ENCODE measurements at places on chromosomes 4 and X. TPM values are rescaled to one million over a fixed set of nuclear protein-coding genes. Genes with fewer than 3 reads are reported as not detected.

Gene TFE3
- total RNA-seq: 36.2 TPM

DNA sequence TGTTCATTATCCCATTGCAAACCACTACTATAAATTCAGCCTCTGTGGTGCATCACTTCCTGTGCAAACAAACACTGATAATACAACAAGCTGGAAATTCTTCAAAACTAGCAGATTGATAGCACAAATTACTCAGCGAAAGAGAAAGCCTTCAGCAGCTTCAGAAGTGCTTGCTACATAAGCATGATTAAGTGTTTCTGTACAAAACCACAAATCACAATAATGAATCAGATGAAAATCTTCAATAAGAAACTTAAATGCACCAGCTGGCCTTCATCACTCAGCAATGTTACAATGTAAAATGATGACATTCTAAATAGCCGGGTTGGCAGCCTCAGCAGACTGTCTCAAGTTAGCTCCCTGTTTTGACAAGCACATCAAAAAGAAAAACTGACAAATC lies 262.2 kb downstream of the SPOCK3 start:
- DNase-seq: no peak

GRCh38 chr4:176638992-176639391 lies 153.7 kb downstream of the VEGFC start:
- DNase-seq: no peak

Gene MAGEA1
- not detected for total RNA-seq

- DNase-seq: no peak
Observed at GRCh38 chr4:48752726-48753125, 27.4 kb downstream of the FRYL start.

DNA sequence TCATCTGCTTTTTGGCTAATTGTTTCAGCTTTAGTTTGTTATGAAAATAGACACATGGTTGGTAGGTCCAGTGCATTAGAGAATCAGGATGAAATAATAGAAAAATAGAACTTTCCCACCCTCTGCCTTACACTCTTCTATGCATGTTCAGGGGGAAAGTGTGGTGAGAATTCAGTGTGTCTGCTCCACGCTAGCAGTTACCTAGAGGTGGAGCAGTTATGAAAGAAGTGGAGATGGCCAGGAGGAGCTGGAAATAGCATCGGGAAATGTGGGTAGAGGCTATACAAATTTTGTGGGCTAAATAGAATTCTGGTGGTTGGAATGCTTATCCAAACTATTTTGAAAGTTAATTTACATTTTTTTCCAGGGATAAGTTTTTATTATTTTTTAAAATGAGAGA lies 91.4 kb upstream of the MAD2L1 start:
- DNase-seq: no peak

DNA sequence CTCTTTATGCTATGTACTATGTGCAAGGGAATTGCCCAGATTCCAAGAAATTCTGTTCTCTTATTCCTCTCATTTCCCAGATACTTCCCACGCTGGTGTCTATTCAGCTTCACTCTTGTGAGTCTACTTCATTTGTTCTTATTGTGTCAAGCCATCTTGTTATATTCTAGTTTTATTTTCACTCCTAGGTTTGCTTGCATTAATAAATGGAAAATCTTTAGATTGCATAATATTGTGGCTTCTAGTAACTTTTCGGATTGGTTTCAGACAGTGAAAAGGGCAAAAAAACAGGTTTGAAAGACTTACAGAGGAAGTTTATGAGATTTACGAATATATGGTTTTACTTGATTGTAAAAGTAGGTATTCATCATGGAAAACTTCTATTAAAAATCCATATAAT lies 128.4 kb downstream of the BTC start:
- DNase-seq: no peak

GRCh38 chr4:128456171-128456570 lies 168.6 kb upstream of the PGRMC2 start:
- no peak for DNase-seq

DNA sequence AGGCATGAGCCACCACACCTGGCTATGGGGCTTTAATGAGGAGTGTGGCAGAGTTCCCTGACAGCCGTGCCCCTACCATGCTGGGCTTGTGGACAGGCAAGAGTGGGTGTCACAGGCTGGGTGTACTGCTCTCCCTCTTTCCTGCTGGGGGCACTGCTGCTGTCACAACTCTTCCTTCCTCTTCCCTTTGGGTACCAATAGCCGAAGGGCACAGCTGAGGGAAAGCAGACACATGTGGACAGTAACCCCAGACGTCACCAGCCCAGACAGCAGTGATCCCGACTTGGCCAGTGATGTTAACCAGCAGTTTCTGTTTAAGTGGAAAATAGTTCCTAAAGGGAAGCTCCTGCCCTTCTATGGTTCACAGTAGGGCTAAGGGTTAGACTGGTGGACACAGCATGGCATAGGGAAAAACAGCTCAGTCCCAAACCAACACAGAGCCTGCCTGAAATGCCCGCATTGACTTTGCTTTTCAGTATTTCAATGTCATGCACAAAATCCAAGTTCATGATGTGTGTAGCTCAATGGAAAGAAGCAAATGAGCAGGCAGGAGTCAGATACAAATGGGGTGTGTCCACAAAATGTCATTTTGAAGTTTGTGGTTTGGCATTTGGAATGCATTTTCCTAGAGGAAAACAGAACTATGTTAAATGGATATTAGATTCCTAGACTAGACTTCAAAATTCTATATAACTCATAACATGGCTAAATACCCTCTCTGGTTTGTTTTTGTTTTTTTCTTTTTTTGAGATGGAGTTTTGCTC lies 24.9 kb upstream of the DDX3X start:
- DNase-seq: no peak

Gene TBC1D8B
- total RNA-seq: 7.4 TPM

DNA sequence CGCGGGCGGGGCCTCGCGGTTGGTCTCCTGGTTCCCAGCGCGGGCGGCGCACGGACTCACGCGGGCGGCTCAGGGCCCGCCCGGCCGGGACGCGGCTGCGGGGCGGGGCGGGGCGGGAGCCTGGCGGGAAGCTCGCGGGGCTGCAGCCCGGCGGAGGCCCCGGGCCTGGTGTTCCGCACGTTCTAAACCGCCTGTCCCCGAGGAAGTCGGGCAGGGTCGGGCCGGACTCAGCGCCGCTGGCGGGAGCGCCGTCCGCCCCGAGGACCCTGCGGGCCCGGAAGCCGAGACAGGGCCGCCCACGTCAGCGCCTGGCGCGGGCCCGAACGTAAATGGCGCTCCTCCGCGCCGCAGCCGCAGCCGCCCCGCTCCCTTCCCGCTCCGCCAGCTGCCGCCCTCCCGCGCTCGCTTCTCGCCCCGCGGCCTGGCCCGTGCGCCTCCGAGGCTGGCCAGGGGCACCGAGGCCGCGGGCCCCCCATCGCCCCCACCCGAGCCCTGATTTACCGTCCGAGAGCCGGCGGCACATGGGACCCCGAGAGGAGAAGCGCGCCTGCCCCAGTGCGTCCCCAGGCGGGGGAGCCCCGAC lies 309 bp upstream of the CTBP1 start:
- peak; percentile 91 for DNase-seq

GRCh38 chr4:82774711-82775171 lies 23.9 kb downstream of the SCD5 start:
- DNase-seq: no peak

GRCh38 chr4:74446193-74446868 lies 1.4 kb downstream of the AREG start:
- DNase-seq: no peak

Gene BEX4
- 68.8 TPM for total RNA-seq

Gene PLAC1
- total RNA-seq: not detected

- no peak for DNase-seq
Observed at GRCh38 chrX:105328773-105329172, 108.3 kb upstream of the TEX13A start.

Gene UGT2A2
- total RNA-seq: not detected

GRCh38 chrX:100674705-100675104 lies 30.7 kb downstream of the SRPX2 start:
- no peak for DNase-seq

GRCh38 chrX:154378059-154378798 lies 866 bp upstream of the EMD start:
- DNase-seq: peak; percentile 74

DNA sequence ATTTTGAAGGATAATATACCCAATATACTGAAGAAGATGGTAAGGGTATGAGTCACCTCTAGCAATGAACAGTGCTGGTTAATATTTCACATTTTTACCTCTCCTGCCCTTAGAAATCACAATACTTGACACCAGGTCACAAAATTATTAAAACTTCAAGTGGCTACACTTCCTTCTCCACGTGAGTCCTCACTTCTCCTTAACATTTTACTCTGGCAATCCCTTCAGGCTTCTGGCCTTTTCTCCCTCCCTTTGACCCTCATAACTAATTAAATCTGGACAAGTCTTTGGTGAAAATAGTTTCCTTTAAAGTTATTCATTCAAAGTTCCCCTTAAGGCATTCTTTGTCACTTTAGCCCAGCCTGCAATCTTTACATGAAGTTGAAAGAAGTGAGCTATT lies 190.4 kb downstream of the UNC5C start:
- no peak for DNase-seq

GRCh38 chr4:66123831-66124413 lies 453.6 kb upstream of the EPHA5 start:
- no peak for DNase-seq

GRCh38 chrX:85619962-85620361 lies 240.5 kb upstream of the POF1B start:
- DNase-seq: no peak

Gene STARD8
- 15.2 TPM for total RNA-seq

GRCh38 chr4:4849524-4850193 lies 9.8 kb upstream of the MSX1 start:
- DNase-seq: no peak

Gene PRMT9
- 6.1 TPM for total RNA-seq

GRCh38 chrX:56794404-56795230 lies 65.6 kb downstream of the NBDY start:
- no peak for DNase-seq

Gene SAGE1
- total RNA-seq: not detected

Gene ATP8A1
- total RNA-seq: 23.3 TPM

- no peak for DNase-seq
Observed at GRCh38 chr4:83606898-83607297, 71.0 kb downstream of the GPAT3 start.

DNA sequence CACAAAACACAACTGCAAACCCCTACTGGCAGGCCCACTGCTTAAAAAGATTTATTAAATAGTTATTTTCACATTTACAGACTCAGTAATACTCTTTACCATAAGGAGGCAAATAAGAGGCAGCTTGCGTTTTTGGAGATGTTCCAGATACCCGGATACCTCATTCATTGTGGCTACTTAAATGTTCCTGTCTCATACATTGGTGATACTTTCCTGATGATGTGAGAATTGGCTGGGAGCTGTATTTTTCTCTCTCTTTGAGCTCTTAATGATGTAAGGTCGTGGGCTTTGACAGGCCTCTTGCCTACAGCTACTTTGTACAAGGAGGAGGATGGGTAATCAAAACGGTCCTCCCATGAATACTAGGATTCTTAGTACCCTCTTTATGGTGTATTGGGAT lies 101.5 kb downstream of the AKAP4 start:
- DNase-seq: no peak

DNA sequence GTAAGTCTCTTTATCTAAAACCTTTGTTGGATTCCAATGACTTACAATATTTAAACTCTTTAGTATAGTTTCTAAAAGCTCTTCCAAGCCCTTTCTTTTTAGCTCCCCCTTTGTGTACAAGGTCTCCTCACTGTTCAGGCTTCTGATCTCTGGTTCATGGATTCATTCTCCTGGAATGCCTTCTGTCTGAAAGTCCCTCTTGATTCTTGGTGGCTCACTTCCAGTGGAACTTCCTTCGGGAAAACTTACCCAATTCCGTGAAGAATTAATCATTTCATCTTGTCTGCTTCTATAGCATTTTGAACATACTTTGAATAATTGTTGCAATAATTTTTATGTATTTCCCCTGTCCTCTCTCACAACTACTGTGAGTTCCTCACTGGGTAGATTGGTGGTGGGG lies 3.6 kb downstream of the ARHGAP24 start:
- no peak for DNase-seq

- peak; percentile 71 for DNase-seq
Observed at GRCh38 chr4:1809754-1810502, 16.8 kb downstream of the FGFR3 start.

GRCh38 chrX:110082161-110082560 lies 79.2 kb downstream of the TMEM164 start:
- no peak for DNase-seq

- DNase-seq: no peak
Observed at GRCh38 chr4:40515037-40515397, 114.6 kb downstream of the RBM47 start.

- no peak for DNase-seq
Observed at GRCh38 chr4:26343038-26343398, 22.2 kb downstream of the RBPJ start.

Gene CYBB
- 75.1 TPM for total RNA-seq

DNA sequence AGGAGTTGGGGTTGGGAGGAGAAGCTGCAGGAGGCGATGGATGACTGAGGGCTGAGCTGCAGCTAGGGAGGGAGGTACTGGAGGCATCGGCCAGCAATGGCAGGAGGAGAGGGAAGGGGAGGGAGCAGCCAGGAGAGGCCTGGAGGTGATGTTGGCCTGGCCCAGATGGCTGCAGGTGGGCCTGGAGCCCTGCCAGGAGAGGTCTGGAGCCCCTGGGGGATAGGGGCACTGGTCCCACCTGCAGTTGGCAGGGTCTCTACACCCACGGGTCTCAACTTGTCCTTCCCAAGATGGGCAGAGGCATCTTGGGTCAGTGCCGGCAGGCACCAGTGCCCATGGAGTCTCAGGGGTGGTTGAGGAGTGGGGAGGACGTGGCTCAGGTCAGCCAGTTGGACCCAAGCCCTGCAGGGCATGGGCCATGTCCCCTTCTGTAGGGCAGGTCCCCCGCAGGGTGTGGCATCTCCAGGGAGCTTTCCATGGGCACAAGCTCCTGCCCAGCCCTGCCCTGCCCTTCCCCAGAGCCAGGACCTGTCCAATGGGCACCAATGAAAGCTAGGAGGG lies 2.7 kb upstream of the MXD4 start:
- peak; percentile 24 for DNase-seq

- no peak for DNase-seq
Observed at GRCh38 chr4:72314869-72315268, 254.2 kb downstream of the ADAMTS3 start.

DNA sequence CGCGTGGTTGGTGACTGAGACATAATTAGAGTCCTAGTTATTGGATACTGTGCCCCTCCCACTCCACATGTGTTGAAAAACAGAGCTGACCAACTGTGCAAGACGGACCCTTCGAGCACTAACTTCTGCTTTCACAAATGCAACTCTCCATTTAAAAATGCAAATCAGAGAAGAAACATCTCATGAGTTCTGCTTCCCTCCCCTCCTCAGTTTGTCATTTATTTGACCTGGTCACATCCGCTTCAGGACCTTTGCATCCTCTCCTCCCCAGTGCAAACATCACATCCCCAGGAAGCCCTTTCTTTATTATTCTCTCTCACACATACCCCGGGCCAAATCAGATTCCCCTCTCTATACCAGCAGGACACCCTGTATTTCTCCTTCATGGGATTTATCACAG lies 38.1 kb upstream of the NOCT start:
- no peak for DNase-seq

DNA sequence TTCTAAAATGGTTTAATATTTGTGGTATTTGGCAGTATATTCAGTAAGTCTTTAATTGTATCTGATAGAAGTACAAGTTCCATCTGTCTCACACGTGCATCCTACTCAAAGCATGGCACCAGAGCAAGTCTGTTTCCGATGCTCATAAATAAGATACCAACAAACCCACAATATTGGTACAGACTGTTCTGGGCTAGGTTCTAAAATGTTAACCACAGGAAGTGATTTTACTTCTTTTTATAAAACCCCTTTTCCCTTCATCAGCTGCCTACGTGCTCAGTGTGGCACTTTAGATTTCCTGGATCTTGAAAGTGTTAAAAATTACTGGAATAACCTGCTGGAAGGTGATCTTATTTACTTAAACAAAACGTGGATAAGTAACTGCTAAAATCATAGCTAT lies 165.1 kb downstream of the CFAP299 start:
- DNase-seq: no peak

Gene DDX3X
- total RNA-seq: 137 TPM

Gene YY2
- total RNA-seq: 0.35 TPM

Gene CHRDL1
- total RNA-seq: 15.7 TPM
